ENCODE measurements at places on chromosomes 2 and 18.
A peak's percentile ranks its signal among the peaks of the same experiment; 100 is the strongest.

DNA sequence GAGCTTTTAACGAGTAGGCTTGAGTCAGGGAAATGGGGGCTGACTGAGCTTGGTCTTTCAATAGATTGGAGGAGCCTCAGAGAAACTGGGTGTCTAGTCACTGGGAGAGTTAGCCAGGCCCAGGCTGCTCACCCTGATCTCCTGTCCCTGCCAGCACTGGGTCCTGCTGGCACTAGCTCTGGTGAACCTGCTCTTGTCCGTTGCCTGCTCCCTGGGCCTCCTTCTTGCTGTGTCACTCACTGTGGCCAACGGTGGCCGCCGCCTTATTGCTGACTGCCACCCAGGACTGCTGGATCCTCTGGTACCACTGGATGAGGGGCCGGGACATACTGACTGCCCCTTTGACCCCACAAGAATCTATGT, 720 bp downstream of the KRTCAP3 start:
- DNase-seq = no peak

DNA sequence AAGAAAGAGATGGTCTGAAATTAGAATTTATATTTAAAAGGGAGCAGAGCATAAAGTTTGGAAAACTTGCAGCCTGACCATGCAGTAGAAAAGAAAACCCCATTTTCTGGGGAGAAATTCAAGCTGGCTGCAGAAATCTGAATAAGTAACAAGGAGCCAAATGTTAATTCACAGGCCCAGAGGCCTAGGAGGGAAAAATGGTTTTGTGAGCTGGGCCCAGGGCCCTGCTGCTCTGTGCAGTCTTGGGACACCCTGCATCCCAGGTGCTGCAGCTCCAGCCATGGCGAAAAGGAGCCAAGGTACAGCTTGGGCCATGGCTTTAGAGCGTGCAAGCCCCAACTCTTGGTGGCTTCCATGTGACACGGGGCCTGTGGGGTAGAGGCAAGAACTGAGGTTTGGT, 41.3 kb downstream of the CFAP36 start:
- DNase-seq = no peak

GRCh38 chr18:45175511-45175910, 439.8 kb upstream of the SLC14A2 start:
- DNase-seq = no peak

- no peak for DNase-seq
Observed at GRCh38 chr2:22375096-22375495, 1009.9 kb upstream of the KLHL29 start.

DNA sequence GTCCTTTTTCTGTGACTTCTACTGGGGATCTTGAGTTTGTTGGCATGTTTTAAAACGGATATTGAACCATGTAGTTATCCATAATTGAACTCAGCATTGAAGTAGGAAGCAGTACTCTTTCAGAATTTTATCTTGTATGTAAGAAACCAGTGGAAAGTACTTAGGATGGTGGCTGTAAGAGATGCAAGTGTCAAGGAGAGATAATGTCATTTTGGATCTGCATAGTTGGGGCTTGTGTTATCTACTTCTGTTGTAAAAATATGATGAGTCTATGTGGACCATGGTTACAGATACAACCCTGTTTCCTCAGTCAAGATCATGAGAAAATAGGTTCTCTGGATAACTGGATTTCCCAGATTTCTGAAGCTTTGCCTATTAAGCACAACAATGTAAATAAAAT, 113.7 kb downstream of the NAB1 start:
- DNase-seq = no peak

DNA sequence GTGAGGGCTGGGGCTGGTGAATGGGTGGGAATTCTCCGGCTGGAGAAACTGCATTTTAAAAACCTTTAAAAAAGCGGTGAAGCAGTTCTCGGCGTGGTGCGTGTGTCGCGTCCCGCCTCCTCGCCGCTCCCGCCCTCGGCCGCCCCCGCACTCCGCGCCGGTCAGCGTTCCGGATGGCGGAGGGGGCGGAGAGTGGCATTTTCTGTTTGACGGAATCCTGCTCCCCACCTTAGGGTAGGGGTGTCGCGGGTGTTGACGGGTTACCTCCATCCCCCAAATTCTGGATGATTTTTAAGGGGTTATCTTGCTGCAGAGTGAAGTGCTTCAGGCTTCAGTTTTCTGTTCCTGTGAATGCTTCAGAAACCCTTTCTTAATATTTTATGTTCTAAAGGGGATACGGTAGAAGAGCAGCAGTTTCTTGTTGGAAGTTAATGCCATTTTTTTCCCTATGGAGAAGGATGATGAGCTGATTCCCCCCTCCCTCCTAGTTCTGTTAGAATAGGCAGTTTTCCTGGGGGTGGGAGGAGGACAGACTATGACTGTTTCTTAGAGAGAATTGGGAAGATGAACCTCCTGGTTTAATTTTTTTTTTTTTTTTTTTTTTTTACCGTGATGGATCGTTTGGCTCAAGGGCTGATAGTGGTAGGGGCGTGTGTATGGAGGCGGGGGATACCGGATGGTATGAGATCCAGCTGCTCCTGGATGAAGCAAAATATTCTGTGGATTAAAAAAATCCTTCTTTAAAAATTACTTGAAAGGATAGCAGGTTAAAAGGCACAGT, 756 bp downstream of the ABI2 start:
- DNase-seq = peak; percentile 38

- no peak for DNase-seq
Observed at GRCh38 chr2:122905431-122905830, 1119.7 kb upstream of the CNTNAP5 start.

DNA sequence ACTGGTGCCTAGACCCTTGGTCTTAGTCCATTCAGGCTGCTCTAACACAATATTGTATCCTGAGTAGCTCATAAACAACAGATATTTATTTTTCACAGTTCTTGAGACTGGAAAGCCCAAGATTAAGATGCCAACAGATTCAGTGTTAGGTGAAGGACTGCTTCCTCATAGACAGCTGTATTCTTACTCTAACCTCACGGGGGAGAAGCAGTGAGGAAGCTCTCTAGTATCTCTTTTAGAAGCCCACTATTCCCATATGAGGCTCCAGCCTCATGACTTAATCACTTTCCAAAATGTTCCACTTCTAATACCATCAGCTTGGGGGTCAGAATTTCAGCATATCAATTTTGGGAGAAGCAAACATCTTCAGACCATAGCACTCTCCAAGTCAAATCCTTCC, 833.4 kb downstream of the LRRTM4 start:
- no peak for DNase-seq

- DNase-seq = no peak
Observed at GRCh38 chr2:102599486-102599885, 19.9 kb upstream of the SLC9A2 start.

DNA sequence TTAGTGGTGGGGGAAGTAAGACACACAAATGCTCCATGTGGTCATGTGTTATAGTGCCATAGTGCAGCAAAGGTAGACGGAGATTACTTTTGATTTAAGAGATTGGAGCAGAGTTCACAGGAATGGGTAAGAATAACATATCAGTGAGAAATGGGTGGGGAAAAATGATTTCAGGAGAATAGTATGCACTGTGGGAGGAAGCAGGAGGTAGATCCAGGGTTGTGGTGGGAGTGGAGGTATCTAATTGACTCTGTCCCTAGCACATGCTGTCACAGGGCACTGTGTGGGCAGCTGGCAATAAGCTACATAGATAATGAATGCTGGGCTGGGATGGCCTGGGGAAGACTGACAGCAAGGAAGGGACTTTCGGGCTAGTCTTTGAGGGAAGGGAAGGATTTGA, 65.3 kb downstream of the STAT1 start:
- no peak for DNase-seq

DNA sequence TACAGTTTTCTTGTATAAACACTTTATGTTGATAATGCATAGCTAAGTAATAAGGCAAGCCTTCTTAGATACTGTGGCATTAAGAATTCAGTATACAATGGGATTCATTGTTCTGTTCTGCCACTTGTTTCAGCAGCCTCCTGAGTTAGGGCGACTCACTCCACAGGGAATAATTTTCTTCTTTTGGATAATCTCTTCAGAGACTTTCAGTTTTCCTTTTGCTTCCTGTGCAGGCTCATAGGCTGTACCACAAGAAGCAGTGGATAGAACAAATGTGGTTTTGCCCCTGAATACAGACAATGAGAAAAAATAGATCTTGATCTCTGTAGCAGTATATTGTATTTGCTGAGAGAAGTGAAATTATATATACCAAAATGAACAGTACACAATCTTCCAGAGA, 298.0 kb downstream of the ZNF407 start:
- DNase-seq = no peak

- no peak for DNase-seq
Observed at GRCh38 chr2:114011713-114012112, 121.8 kb downstream of the ACTR3 start.

- DNase-seq = no peak
Observed at GRCh38 chr2:226211439-226211838, 588.2 kb downstream of the IRS1 start.

GRCh38 chr2:119764832-119765231, 5.1 kb downstream of the PTPN4 start:
- no peak for DNase-seq

- DNase-seq = no peak
Observed at GRCh38 chr2:157509744-157510143, 65.9 kb upstream of the CYTIP start.

DNA sequence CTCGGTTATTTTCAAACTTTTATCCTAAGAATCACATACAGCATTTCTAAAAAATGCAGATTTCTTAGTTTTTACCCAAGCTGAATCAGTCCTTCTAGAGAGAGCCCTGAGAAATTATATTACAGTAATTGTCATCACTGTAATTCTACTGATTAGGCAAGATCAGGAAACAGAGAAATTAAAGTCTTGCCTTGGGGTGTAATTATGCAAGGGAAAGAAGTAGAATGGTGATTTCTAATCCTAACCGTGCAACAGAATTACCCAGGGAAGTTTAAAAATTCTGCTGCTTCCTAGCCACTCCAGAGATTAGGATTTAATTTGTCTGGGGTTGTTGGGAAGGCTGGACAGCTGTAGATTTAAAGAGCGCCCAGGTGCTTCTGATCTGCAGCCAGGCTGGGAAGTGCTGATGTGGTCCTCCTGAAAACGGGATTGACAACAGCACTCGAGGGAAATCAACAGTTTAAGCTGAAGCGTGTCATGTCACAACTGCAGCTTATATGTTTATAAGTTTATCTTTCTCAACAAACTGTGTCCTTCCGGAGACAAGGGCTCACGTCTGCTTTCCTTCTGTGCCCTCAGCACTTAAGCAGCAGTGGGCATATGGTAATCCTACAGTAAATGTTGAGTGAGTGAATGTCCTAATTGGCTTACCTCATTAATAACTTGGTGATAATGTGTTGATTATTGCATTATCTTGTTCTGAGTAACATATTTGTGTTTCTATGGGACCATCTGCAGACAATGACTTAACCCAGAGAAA, 671.9 kb upstream of the SOX11 start:
- DNase-seq = no peak

- no peak for DNase-seq
Observed at GRCh38 chr2:165456027-165456426, 13.5 kb upstream of the CSRNP3 start.

GRCh38 chr2:156765043-156765442, 328.9 kb downstream of the GPD2 start:
- DNase-seq = no peak

GRCh38 chr2:237056287-237056875, 29.3 kb upstream of the COPS8 start:
- DNase-seq = no peak

- no peak for DNase-seq
Observed at GRCh38 chr2:221005338-221005737, 566.8 kb downstream of the EPHA4 start.

DNA sequence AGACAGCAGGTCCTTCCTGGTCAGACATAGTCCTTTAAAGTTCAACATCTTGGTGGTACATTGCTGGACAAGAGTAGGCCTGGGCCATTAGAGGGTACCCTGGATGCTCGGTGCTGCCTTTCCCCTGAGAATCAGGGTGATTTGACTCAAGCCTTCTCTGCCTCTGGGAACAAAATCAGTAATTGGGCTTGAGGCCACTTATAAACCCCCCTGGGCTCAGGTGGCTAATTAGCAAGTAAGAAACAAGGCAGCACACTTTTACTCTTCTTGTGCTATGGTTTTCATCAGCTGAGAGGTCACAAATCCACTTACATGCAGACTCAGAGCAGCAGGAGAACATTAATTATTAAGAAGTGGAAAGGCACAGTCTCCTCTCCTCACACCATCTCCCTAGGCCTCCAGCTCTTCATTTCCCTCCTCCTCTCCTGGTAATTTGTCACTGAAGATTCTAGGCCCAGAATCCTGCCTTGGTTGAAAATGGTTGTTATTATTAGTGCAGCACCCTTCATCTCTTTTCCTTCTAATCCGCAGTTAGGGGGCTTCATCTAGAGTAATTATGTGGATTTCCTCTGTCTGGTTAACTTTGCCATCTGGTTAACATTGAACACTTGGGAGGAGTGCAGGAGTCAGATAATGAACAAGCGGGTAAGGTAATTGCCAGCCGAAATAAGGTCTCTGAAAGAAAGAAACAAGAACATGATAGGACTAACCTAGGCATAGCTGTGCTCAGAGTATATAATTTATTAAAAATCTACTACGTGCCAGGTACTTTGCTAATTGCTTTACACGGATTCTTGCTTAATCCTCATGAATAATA, 29.7 kb upstream of the CASP10 start:
- DNase-seq = no peak

- DNase-seq = no peak
Observed at GRCh38 chr2:238878051-238878735, 30.3 kb downstream of the TWIST2 start.

DNA sequence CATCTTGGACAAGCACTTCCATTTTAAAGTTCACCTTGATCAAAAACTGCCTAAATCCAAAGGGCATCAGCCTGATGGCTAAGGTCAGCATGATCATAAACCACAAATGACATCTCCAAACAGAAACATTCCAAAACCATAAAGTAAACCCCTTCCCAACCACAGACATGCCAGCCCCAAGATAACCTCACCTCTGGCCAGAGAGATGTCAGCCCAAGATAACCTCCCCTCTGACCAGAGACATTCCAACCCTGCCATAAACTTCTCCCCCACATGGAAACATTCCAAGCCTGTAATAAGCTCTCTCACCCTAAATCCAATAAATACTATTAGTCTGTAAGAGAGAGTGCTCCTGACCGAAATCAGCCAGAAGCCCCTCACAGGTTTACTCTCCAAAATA, 18.6 kb upstream of the MARCO start:
- DNase-seq = no peak

- DNase-seq = peak; percentile 15
Observed at GRCh38 chr2:42977270-42978174, 185.1 kb upstream of the HAAO start.

DNA sequence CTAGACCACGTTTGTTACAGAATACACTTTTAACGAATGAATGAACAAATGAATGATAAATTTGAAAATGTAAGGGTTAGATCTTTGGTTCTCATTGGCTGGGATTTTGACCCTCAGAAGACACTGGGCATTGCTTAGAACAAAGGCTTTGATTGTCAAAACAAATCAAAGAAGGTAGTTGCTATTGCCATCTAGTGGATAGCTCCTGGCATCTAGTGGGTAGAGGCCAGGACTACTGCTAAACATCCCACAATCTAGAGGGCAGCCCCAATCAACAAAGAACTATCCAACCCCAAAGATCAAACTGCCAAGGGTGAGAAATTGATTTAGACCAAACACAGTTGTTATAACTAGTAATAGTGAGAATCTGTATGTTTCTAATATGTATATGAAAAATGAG, 552.3 kb downstream of the KCNJ3 start:
- DNase-seq = no peak

Data from dorsolateral prefrontal cortex (tissue), 122 donors.